H9 (cell line): ENCODE measurements at places on chromosomes 2 and 18.

GRCh38 chr2:175811971-175812370 is 190.1 kb downstream of the LNPK start:
- no peak for DNase-seq

DNA sequence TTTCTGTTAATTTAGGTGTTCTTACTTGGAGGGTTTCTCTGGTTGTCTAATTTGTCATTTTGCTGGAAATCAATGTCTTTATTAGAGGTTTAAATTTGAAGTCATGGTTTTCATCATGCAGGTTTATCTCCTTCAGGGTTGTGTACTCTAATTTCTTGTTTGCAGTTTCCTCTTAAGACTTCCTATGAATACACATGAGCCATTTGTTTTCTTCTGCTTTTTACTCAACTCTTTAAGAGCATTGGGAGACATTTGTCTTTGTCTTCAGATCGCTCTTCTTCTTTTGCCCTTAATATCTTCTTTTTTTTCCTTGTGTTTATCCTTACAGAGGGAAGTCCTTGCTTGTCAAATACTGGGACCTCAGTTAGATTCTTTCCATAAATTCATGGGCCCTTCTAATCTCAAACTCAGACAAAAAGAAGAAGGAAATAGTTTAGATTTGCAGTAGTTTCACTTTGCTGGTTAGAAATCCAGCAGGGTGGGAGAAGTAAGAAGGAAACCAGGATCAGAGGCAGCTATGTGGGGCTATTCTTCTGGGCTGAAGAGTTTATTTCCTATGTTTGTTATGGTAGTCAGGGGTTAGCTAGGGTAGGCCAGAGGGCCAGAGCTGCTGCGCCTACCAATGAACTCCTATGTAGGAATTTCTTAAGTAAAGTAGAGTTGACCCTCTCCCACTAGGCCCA is 176.6 kb downstream of the DYSF start:
- no peak for DNase-seq

DNA sequence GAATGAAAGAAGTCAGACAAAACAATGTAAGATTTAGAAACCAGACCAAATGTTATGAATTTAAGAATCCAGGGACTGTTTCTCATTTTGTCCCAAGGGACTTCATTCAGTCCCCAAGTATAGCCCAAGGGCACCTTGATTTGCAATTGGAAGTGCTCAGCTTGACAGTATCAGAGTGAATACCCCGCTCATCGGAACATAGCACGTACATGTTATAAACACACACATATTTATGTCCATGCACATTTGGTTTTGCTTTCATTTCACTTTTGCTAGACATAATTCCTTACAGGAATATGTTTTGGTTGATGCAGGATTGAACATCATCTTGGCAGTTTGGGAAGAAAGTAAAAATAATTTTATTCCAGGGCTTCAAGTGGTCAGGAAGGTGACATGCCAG is 100.2 kb downstream of the PID1 start:
- no peak for DNase-seq

GRCh38 chr18:73952296-73952946 is 195.2 kb downstream of the FBXO15 start:
- DNase-seq: no peak

DNA sequence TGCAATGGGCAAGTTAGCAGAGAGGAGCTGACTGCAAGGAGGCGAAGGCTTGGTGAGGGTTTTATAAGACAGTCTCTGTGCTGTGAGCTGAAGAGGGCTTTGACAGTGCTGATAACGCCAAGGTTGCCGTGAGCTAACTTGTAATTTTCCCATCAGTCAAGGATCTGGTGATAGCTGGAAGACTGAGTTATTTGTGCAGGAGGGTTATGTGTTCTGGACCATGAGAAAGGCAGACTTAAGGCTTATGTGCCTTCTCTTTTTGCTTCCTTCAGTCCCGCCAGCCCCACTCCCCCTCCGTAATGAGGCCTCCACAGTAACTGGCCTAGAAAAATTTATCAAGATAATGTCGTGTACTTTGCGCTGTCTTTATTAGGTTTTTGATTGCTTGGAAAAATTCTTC is 94.6 kb downstream of the RTP5 start:
- no peak for DNase-seq

DNA sequence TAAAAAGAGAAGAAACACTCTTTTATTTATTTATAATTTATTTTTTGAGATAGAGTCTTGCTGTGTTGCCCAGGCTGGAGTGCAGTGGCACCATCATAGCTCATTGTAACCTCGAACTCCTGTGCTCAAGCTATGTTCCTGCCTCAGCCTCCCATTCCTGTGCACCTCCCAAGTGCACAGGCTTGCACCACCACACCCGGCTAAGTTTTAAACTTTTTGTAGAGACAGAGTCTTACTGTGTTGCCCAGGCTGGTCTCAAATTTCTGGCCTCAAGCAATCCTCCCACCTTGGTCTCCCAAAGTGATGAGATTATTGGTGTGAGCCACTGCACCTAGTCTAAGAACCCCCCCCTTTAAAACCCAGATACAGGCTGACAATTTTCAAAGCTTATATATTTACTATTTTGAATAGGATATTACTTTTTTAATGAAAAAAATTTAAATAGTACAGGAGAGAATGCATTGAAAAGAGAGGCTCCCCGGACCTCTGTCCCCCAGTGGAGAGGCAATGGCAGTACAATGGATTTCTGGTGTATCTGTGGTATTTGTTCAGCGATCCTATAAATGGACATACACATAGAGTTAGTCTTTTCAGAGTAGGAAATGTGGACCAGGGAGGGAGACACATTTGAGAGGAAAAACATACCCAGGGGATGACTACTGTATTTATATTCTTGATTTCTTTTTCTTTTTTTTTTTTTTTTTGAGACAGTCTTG is 48.1 kb upstream of the CNOT11 start:
- DNase-seq: no peak

GRCh38 chr2:85871494-85872164 is 17.2 kb downstream of the ST3GAL5 start:
- no peak for DNase-seq

- DNase-seq: no peak
Measured at GRCh38 chr2:64474121-64474571, 20.2 kb downstream of the LGALSL start.

- no peak for DNase-seq
Measured at GRCh38 chr2:164474873-164475272, 146.4 kb downstream of the GRB14 start.

- no peak for DNase-seq
Measured at GRCh38 chr2:160583146-160583535, 89.5 kb upstream of the RBMS1 start.

- no peak for DNase-seq
Measured at GRCh38 chr2:11337909-11338308, 6.5 kb downstream of the ROCK2 start.

DNA sequence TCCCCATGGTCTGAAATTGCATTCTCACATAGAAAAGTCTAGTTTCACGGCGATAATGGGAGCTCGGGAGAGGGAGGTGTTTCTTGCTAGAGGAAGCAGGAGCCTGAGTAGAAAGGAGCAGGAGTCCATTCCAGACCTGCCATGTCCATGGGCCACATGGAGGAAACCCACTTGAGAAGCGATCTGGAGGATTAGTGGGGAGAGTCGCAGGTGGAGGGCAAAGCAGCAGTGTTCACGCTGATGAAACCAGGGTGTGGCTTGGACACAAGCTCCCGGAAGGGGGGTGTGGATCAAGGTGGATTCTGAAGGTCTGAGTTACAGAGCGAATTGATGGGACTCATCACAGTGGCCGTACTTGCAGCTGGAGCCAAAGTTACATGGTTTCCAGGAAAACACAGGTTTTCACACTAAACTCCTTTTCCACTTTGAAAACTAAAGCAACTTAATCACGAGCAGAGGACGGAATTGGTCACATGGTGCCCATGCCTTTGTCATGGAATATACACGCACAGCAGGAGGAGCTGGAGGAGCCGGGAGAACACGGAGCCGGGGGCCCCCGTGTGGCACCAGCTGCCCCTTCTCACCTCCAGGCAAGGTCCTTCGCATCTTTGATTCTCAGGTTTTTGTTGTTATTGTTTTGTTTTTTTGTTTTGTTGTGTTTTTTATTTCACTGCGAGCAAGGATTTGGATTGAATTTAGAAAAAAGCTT is 255.1 kb upstream of the MYT1L start:
- no peak for DNase-seq

DNA sequence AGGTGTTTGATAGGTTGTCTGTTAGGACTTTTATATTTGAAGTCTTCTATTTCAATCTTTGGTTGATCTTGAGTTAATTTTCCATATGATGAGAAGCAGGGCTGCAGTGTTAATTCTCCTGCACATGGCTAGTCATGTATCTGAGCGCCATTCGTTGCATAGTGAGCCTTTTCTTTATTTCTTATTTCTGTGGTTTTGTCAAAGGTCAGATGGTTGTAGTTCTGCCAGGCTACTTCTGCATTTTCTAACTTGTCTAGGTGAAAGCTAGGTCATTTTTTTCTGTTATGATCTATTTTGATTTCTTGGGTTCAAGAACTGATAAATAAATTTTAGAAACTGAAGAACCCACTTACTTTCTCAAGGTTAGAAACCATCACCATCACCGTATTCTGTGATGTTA is 56.7 kb downstream of the CCDC74A start:
- DNase-seq: no peak

DNA sequence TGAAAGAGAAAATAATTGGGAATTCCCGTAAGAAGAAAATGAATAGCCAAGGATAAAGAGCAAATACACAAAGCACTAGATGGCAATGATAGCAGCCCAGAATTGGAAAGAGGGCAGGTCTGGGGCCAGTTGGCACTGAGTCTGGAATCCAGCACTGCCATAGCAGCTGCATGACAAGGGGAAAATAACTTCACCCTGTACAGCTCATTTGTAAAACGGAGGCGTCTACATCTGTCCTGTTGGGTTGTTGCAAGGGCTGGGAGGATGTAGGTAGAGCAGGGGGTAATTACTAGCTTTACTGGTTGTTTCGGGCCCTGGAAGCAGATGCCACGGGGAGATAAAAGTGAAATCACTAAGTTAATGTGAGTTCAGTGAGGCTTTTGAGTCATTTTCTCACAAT is 110.0 kb upstream of the RASGRP3 start:
- no peak for DNase-seq

DNA sequence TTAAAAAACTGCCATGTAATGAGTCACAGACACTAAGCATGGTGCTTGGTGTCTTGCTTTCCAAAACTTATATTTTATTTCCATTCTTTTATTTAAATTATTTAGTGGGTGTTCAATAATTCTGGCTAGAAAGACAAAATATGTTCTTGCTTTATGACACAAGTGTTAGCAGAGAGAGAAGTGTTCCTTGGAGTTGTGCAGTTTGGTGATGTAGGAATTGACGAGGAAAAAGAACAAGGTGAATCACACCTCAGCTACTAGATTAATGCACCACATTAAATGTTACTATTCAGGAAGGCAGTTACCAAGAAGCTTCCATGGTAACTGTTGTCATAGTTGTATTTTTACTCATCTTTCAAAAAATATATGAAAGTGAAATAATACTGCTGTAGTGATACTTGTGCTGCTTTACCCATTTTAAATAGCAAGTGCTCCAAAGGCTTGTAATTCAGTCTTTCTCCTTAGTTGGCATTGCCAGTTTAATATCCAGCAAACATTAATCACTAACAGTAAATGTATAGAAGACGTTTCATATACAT is 28.3 kb downstream of the ADAM23 start:
- DNase-seq: no peak

GRCh38 chr2:197011801-197012641 is 85.5 kb upstream of the PGAP1 start:
- no peak for DNase-seq

DNA sequence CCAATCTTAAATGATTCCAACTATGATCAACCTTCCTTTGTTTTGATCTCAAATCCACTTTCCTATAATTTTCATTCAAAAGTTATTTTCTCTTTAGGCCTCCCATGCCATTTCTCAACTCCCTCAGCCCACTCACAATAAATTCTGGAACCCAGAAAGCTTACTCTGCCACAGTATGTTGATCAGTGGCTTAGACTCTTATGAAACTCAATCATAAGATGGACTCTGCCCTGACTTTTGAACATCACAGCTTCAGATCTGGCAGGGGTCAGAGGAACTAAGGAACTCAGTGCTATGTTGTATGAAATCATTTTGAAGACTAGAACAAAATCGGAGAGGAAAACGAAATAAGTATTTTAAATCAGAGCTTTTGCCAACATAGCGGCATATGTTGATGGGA is 59.8 kb upstream of the LGALSL start:
- DNase-seq: no peak

DNA sequence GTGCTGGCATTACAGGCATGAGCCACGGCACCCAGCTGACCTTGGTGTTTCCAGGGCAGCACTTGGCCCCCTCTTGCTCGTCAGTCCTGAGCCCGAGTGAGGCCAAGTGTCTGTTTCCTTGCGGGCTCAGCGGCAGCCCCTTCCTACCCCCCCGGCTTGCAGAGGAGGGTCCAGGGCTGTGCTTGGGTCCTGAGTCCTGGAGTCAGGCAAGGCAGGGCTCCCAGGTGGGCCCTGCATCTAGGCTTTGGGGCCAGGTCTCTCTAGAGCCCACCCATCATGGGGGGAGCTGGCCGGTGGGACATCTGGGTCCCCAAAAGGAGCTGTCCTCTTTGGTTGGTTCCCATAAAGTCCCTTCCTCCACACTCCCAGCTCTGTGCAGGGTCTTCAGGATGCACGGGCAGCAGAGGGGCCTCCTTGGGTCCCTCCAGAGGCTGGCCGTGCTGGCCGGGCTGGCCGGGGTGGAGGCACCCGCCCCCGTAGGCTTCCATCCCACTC is 63.7 kb upstream of the HPCAL1 start:
- DNase-seq: no peak

DNA sequence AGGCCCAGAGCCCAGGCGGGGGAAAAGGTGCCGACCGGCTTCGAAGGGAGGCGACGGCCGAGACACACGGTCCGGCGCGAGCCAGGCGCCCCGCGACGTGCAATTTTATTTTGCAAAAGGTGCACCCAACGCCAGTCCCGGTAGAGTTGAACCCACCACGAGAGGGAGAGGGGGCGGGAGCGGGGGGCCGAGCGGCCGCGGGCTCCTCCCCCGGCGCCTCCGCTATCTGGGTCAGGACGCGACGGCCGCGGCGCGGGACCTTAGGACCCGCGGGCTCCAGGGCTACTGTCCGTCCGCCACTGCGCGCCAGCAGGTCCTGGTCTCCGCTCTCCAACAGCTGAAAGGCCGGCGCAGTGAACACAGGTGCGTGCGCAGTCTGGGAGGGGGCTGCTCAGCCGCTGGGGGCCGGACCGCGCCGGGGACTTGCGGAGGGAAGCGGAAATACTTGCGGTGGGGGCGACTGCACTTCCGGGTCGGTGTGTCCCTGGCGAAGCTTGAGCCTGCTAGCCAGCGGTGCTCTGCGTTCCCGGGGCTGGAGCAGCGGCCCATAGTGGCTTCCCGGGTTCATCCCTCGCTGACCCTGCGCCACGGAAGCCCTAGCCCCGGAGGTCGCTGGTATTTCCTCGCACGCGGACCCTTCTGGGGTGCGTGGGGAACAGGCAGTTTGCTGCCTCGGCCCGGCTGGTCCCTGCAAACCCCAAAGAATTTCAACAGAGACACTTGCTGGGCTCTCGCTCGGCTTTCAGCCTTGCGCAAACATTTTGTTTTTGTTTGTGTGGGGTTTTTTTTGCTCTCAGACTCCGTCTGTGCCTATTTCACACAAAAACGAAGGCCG is at the start of gene RMDN2:
RMDN2 (plus strand) TSS at position 225 of the 835 bp plus-strand sequence. CDS start 3,991 bp downstream, outside the sequence.
- DNase-seq: peak; percentile 96

- DNase-seq: no peak
Measured at GRCh38 chr2:120631236-120631635, 104.4 kb upstream of the GLI2 start.

- no peak for DNase-seq
Measured at GRCh38 chr18:42620657-42621056, 494.8 kb downstream of the RIT2 start.

GRCh38 chr18:21598726-21599584 is 1.5 kb downstream of the ESCO1 start:
- DNase-seq: peak; percentile 33
